ENCODE measurements at places on chromosomes 4 and X.

DNA sequence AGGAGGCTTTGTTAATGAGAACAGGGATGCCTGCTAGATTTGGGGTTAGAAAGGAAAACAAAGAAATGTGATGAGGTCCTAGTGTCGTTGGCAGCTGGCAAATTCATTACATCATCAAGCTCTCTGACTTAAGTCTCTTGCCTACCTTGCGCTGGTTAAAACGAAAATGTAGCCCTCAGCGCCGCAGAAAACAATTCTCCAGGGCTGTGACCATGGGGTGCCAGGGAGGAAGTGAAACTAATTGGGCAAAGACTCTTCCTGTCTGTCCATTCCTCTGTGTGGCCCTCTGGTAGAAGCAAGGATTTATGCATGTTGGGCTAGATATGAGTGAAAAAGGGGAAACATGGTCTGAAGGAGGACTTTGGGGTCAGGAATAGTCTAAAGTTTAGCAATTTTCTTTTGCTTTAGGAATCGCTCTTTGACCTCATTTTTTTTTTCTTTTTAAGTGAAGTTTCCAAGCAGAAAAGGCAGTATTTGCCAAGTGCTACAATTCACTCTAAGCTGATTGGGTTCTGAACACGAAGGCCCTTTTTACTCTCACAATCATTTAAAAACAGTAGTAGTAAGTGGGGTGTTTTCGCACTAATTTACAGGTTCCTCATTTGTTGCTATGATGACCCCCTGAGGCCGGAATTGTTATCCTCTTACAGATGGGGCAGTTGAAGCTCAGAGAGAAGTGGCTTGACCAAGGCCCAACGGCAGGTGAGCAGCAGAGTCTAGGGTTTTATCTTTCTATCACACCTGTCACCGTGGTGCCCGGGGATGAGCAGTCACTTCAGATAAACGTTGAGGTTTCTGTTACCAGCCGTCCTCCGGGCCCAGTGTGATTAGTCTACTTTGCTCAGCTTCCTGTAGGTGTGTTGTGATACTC, 27.3 kb upstream of the CHRNA9 start:
- DNase-seq: no peak

GRCh38 chr4:118177126-118177525, 142.8 kb downstream of the NDST3 start:
- DNase-seq: no peak

- no peak for DNase-seq
Observed at GRCh38 chr4:162401021-162401420, 237.2 kb upstream of the FSTL5 start.

DNA sequence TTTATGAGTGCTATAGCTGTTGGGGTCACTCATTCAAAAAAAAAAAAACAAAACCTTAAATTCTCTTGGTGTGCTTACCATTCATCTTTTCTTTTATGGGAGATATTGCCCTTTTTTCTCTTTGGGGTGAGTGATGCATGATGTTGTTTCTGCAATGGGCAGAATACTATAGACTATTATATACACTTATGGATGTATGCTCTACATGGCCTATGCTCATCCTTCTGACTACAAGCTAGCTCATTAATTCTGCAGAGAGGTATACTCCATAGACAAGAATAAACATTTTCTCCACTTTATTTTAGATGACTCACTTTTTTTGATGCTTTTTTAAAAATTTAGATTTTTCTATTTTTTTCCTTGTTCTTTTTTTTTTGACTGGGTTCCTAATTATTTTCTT, 160.3 kb upstream of the ANK2 start:
- no peak for DNase-seq

DNA sequence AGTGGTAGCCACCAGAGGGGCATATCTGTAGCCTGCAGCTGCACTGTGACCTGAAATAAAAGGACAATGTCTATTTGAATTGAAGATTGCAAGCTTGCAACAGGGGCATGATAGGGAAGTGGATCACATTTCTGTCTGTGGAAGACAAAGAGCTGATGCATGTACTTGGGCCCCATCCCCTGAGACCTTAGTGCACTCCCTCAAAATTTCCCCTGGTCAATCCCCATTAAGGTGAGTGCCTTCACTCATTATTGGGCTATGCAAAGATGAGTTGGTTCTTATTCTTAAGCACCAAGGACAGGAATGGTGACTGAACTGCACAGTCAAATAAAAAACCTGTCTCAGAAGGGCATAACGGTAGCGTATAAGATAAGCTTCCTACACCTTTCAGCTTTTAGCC, 273.1 kb upstream of the ARSJ start:
- no peak for DNase-seq

DNA sequence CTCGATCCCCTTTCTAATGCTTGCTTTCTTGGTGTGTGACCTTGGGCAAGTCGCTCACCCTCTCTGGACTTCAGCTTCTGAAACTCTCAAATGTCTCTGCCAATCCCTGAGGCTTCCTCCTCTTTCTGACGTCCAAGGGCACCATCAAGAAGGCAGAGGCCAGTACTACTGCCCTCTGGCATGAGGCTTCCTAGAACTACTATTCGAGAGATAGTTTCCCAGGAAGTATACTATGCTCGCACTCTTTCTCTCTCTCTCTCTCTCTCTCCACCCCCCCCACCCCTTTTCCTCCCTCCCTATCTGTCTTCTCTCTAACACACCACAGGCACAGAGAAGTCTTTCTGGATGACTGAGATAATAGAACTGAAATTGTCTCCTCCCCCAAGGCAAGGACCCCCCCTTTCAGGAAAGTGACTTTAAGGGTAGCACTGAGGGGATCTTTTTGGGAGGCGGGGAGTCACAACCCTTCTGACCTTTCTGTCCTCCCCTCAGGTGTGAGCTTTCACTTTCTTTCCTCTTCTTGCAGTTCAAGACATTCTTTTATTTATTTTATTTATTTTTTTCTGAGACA, 20.0 kb upstream of the BCOR start:
- DNase-seq: no peak

DNA sequence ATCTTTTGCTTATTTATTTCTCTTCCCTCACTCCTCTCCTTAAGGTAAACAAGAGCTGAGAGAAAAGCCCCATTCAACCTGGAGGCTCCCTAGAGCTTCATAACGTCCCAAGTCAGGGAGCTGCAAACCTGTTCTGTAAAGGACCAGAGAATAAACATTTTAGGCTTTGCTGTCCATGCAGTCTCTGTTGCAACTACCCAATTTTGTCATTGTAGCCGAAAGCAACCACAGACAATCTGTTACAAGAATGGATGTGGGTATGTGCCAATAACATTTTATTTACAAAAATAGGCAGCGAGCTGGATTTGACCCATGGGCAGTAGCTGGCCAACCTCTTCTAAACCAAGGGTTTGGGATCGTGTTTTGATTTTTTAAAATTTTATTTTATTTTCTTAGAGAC, 71.3 kb upstream of the TBL1X start:
- DNase-seq: no peak

- DNase-seq: no peak
Observed at GRCh38 chrX:108993909-108994308, 257.5 kb upstream of the IRS4 start.

- peak; percentile 17 for DNase-seq
Observed at GRCh38 chrX:19721726-19722370, 165.6 kb downstream of the SH3KBP1 start.

DNA sequence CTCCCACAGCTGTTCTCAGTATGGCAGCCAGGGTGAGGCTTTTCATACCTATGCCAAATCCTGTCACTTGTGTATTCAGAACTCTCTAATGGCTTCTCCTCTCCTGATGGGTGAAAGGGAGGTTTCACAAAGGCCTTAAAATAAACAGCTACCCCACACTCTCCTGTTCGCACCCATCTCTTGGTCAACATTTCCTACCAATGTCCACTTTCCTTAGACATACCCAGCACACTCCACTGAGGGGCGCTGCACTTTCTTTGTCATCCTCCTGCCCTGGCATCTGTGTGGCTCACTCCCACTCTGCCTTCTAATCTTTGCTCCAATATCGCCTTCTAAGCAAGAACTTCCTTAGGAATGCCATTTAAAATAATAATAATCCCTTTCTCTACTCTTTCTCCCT, 313.3 kb downstream of the PPP3CA start:
- DNase-seq: no peak

DNA sequence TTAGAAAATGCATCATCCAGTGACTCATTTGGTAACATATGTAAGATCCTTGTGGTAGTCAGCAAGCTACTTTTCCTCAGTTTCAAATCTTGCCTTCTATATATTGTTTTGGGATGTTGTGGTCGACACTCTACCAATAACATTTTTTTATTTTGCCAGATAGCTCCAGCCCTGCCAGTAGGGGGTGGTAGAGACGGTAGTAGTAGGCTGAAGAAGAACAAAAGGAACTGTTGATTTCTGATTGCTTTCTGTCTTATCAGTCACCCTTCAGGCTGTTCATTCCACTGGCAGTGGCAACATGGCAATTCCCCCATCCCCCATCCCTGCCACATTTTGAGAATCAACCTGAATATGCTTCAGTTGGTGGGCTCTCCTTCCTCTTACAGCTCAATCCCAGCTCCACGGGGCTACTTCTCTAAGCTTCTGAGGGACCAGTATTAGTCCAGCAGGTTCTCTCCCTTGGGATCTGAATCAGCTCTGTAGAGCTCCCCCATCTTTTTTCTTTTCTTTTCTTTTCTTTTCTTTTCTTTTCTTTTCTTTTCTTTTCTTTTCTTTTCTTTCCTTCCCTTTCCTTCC, 171.5 kb upstream of the VEGFC start:
- DNase-seq: no peak

GRCh38 chrX:31323658-31324057, 251.8 kb upstream of the FTHL17 start:
- DNase-seq: no peak
